Liver (tissue), 10 donors: ENCODE measurements at places on chromosomes 5 and 9. TPM values are rescaled to one million over a fixed set of nuclear protein-coding genes. Genes with fewer than 3 reads are reported as not detected.

- DNase-seq, result no peak
Observed at GRCh38 chr5:66209794-66210193, 65.7 kb downstream of the SREK1 start.

DNA sequence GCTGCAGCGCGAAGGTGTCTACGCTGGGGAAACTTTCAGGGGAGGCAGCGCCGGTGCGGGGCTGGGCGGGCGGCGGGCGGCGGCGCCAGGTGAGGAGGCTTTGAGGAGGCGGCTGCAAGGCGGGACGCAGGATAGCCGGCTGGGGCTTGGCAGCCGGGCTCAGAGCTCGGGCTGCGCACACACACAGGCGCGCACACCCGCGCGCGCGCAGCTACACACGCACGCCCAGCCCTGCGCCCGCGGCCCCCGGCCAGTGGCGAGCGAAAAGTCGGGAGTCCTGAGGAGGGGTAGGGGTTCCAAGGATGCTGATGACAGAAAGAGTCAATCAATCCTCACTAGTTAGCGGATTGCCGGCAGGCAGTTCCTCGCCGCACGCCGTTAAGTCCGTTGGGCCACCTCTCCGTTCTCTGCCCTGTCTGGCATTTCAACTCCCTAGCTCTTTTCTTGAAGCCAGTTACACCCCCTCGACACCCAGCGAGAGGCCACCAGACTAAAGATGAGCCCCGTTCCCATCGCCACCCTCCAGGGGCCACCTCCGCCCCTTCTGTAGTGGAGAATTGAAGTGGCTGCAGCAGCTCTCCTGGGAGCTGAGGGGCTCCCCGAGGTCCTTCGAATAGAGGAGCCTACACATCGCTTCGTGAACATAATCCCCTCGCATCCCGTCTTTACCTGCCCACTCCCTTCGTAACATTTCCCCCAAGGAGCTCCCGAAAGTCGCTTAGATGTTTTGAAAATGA lies 1640.3 kb upstream of the C9orf72 start:
- DNase-seq, result no peak

GRCh38 chr9:3532158-3532557 lies 6.4 kb upstream of the RFX3 start:
- DNase-seq, result no peak

DNA sequence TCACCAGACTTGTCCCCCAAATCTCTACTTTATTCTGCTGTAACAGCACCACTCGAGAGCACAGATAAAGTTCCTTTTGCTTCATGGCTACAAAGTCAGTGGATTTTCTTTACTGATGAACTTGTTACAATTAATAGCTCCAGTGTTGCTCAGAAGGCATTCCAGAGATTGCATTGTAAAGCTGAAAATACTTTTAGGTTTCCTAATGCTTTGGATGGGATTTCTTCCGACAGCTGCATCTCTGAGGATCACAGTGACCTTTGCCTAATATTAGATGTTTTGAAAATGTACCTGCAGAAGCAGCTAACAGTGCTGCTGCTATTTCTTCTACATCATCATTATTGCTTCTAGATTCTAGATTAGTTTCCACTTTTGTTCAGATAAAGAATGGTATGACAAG lies 58.8 kb upstream of the TMEM171 start:
- DNase-seq, result no peak

DNA sequence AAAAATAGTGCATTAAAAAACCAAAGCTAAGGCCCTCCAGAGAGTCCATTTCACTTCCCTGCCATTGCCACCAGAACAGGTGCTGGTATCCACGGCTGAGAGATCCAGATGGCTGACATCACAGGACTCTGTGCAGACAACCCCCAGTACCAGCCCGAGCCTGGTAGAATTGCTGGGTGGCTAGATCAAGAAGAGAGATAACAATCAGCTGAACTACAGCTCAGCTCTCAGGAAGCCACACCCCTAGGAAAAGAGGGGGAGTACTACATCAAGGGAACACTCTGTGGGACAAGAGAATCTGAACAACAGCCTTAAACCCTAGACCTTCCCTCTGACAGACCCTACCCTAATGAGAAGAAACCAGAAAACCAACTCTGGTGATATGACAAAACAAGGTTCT lies 73.8 kb upstream of the SLIT3 start:
- DNase-seq, result no peak

GRCh38 chr5:177371120-177372033 lies 12.9 kb upstream of the SLC34A1 start:
- no peak for DNase-seq

DNA sequence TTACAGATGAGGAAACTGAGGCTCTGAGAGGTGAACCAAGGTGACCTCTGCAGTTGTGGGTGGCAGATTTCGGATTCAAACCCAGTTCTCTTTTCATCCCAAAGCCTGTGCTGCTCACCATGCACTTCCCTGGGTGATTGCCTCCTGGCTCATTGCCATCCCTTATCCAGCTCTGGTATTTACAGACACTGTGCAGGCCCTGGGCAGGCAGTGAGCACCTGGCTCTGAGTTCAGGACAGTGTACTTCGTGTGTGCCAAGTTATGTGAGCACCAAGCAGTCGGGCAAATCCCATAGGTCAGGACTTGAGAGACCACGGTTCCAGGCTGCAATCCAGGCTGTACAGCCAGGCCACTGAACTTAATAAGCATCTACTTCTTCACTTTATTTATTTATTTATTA lies 1.4 kb downstream of the LRSAM1 start:
- DNase-seq, result peak; percentile 45

GRCh38 chr5:108862211-108862610 lies 114.5 kb downstream of the FER start:
- no peak for DNase-seq

GRCh38 chr9:70159630-70160029 lies 99.1 kb upstream of the SMC5 start:
- DNase-seq, result no peak

DNA sequence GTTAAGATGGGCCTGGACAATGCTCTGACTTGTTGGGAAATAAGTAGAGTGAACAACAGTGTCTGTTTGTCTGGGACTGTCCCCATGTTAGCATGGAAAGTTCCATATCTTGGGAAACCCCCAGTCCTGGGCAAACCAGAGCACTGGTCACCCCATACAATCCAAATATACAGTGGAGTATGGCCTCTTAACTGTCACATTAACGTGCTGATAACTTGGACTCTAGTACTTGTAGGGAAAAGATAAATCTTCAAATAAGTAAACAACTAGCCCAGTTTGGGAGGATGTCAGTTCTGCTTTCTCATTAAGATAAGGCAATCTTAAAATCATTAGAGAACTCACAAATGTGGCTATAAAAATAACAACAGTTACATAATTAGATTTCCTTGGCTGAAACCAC lies 47.6 kb upstream of the JAK2 start:
- no peak for DNase-seq

DNA sequence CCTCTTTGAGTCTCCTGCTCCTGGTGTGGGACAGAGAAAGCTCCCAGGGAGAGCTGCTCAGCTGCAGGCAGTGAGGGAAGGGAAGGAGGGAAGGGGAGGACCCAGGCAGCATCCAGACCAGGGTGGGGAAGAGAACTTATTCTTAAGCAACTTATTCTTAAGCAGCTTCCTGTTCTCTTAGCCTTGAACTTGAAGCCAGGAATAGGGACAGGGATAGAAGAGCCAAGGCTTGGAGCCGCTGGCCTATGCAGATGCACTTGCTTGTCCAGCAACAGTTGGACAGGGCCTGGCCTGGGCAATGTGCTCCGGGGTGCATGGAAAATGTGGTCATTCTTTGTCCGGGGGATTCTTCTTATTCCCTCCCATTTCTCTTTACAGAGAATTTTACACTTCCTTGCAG lies 31.4 kb upstream of the SPTLC1 start:
- DNase-seq, result no peak

GRCh38 chr5:10756549-10756948 lies 4.5 kb downstream of the DAP start:
- DNase-seq, result no peak

DNA sequence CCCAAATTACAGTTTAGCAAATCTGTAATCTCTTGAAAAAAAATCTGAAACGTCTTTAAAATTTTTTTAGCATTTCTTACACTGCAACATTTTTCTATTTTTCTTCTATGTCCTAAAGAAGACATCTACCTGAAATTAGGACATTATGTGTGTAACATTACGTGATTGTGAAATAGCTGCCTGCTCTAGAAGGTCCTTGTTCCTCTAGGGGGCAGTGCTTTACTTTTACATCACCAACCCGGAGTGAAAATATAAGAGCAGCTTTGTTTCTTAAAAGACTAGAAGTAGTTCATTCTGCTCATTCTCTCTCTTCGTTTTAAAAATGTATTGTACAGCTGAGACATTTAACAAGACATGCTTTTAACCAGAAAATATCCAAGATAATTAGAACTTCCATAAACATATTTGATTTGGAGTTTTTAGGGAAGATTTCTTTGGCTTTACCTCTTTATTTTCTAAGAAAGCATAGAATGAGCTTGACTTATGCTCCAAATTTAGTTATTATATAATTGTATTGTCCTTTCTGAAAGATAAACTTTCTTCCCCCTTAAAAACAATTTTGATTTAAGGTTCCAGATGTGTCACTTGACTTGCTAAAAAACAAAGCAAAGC lies 48.1 kb upstream of the RIOK2 start:
- no peak for DNase-seq

- peak; percentile 40 for DNase-seq
Observed at GRCh38 chr9:16828340-16829281, 41.9 kb downstream of the BNC2 start.

GRCh38 chr9:126965077-126965476 lies 50.5 kb downstream of the RALGPS1 start:
- DNase-seq, result no peak

DNA sequence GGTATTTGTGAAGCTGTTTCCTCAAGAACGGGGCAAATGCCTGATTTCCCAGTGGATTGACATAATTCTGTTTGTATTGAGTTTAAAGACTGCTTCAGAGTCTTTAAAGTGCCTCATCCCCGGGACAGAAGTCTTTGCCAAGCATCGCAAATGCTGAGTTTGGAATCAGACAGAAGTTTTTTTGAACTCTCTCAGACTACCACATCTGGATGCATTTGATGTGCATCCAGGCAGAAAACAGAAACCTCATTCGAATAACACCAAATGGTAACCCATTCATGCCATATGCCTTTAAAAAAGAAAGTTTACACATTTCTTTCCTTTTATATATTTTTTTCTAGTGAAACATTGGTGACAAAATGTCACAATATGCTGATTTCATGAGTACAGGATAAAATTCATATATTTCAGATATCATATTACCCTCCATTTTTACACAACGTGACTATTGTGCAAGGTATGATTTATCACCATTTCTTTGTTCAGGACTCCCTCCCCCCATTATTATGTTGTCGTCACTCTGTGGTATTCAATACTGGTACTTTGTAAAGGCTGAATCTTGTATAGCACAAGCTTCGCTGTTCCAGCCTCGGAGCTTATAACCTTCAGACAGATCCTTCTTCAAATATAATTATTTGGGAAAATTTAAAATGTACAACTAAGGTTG lies 91.1 kb downstream of the ZNF608 start:
- DNase-seq, result no peak

The SLC25A2 gene
- total RNA-seq, result 0.42 TPM

The GLT6D1 gene
- total RNA-seq, result not detected

The MUSK gene
- 0.05 TPM for total RNA-seq

The PCDHA6 gene
- not detected for total RNA-seq
